NK-92 treated with Interleukin-12 subunit alpha and Interleukin-12 subunit beta, amount 100 ng/mL, for 24 hours (cell line): ENCODE measurements at places on chromosomes 12 and 14.

DNA sequence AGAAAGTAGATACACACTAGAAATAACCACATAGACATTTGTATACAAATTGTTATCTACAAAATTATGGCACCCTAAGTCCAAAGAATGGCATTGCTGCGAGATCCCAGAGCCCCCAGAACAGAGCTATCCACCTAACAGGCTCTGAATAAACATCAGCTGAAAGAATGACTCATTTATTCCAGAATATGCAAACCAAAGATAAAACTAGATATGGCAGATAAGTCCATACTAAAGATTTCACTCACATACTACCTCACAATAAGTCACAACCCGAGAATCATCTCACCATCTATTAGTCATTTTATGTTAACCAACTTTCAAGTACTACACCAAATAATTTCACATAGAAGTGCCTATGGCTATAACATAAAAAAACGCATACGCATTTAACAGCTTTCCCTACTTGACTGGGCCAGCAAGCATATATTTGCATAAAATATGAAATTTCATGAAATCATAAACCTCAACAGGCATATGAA, 5.6 kb downstream of the CNIH1 start:
- DNase-seq: no peak

- DNase-seq: no peak
These were observed 86.8 kb upstream of the HIF1A start for GRCh38 chr14:61608245-61609165.

DNA sequence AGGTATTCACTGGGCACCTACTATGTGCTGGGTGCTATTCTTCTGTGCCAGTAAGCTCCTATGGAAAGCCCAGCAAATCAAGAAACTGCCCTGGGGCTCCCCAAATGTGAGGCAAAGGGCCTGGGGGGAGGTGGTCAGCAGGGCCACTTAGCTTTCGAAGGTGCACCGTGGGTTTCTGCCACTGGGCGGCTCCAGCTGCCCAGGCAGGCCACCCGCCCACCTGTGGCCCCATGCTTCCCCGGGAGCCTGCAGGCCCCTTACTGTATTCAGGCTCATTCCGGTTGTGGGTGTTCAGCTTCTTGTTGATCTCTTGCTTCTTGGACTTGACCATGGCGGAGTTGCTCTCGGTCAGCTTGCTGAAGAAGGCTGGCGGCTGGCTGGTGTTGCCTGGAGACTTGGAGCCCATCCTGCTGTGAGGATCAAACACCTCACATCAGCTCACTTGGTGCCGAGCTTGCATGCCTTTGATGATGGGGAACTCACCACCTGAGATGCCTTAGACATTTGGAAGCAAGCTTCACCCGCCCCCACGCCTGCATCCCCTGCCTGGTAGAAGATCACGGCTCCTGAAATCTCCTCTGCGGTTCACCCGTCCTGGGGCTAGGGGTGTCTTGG, 37.3 kb downstream of the RFLNA start:
- no peak for DNase-seq

GRCh38 chr12:101475751-101476305, 692 bp downstream of the SPIC start:
- DNase-seq: no peak

DNA sequence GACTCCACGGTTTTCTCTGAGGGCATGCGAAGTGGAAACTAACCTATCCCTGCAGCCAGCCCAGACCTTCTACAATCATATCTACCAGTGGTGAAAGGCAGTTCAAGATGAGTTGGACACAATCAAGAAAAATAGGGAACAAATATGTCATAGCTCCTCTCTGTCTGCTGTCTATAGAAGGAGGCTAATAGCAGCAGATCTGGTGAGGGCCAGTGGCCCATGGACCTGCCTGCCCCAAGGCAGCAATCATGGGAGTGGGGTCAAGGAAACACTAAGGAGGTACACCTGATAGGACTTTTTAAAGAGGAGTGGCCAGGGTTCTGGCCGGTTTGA, 149.5 kb downstream of the PRKCH start:
- no peak for DNase-seq

GRCh38 chr14:73725116-73726024, 11.2 kb upstream of the PNMA1 start:
- DNase-seq: no peak

GRCh38 chr12:3461391-3461790, 29.6 kb upstream of the PRMT8 start:
- DNase-seq: no peak

DNA sequence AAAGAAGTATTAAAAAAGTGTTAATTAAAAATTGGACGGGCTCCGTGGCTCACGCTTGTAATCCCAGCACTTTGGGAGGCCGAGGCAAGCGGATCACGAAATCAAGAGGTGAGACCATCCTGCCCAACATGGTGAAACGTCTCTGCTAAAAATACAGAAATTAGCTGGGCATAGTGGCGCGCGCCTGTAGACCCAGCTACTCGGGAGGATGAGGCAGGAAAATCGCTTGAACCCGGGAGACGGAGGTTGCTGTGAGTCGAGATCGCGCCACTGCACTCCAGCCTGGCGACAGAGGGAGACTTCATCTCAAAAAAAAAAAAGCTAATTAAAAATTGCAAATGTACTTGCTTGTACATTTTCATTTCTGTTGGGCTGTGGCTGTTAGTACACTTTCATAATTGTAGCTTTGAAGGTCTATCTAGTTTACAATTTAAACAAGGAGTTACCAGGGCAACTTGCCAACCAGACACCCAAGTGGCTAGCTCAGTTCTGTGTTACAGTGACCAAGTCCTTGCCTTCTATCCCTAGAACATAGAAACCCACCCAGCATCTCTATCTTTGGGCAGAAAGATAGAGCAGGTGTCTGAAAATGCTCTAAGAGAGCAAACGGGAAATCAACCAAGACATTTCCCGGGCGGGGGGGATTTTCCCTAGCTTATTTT, 1.2 kb downstream of the COA8 start:
- no peak for DNase-seq

DNA sequence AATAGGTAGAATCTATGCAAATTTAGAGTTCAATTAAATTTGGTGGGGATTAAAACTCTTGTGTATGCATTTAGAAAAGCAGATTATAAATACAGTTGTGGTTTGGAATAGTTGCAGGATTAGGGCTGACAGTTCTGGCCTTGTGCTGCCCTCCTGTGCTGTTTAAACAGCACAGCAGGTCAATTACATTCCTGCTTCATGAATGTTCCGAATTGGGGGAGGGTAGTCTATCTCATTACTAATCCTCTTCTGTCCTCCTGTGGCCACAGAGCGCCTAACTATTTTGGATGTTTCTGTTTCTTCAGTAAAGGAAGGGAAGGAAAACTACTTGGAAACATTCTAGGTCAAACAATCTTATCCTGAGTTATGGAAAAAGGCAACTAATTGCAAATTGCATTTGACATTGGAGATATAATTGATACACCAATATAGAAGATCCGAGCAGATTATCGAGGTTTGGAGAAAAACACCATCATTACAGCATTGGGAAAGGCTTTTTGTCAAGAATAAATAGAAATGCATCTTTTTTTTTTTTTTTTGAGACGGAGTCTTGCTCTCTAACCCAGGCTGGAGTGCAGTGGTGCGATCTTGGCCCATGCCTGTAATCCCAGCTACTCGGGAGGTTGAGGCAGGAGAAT, 8.7 kb upstream of the GPR19 start:
- DNase-seq: no peak

- DNase-seq: no peak
These were observed 1.3 kb downstream of the PRPH start for GRCh38 chr12:49296034-49296835.

DNA sequence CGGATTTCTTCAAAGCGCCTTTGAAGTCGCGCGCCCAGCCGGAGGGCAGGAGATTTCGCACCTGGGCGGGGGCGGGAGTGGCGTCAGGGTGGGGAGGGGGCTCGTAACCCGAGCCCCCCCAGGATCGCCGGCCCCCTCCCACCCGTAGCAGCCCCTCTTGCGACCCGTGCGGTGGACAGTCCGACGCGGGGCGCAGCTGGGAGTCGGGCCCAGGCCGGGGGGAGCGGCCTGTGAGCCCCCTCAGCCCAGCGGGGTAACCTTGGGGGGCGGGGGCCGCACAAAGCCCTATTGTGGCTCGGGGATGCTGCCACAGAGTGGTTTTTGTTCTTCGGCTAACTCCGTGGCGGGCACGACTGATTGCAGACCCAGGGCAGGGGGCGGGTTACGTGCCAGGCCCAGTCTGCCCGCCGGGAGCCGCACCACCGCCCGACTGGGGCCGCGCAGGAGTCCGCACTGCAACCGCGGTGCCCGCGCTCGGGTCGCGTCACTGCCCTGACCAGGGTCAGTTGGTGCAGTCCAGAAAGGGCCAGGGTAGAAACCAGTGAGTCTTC, 4.2 kb upstream of the AAAS start:
- DNase-seq: no peak

DNA sequence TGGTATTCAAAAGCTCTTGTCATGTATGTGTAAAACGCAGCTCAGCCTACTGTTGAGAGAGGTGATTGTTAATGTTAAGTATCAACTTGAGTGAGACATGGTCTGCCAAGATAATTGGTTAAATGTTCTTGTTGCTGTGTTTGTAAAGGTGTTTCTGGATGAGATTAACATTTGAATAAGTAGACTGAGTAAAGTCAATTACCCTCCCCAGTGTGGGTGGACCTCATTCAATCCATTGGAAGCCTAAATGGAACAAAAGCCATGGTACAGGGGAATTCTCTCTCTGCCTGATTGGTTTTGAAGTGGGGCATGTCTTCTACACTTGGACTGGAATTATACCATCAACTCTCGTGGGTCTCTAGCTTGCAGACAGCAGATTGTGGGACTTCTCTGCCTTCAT, 63.8 kb upstream of the RERGL start:
- DNase-seq: no peak

DNA sequence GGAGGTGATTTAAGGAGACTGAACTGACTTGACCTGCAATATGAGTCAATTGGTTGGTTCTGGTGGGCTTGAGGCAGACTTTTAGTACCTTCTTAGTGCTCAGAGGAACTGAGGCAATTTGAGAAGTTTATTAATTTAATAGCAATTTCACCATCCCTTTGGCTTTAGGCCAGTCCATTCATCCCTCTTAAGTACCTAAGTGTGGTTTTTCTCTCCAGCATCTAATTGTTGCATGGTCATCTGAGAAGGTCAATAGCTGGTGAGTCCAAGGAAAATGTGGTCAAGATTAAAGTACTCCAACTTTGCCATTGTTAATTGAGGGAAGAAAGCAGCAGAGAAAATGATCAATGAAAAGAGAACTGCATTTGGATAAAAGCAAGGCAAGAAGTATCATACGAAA, 115.4 kb upstream of the DYRK2 start:
- no peak for DNase-seq

GRCh38 chr12:3078086-3078820, 1.1 kb downstream of the TSPAN9 start:
- DNase-seq: no peak

DNA sequence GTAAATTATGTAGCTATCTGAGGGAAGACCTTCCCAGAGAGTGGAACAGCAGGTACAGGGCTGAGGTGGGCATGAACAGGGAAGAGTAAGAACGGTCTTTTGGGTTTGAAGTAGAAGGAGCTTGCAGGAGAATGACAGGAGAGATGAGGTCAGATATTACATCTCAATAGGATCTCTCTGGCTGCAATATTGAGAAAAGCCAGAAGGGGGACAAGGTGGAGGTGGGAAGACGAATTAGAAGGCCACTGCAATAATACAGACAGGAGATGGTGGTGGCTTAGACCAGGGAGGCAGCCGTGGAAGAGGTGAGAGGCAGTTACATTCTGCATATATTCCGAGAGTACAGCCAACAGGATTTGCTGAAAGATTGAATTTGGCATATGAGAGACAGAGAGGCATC, 310.2 kb downstream of the APAF1 start:
- no peak for DNase-seq

DNA sequence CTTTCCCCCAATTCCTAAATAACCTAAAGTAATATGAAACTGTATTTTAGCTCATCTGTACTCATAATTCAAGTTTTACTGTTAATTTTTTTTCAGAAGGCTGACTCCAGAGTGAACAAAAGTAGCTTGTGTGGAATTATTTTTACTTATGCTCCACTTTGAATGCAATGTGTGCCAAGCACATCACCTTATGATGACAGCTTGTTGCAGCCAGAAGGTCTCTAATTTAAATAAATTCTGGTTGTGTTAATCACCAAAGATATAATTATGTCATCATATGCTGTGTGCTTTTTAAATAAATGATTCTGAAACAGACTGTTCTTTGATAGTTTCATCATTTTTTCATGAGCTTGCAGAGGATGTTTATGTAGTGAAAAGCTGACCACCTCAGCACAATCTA, 283.1 kb downstream of the TMEM117 start:
- no peak for DNase-seq

GRCh38 chr14:69312608-69313007, 52.6 kb downstream of the GALNT16 start:
- DNase-seq: no peak

GRCh38 chr12:119389687-119390086, 55.2 kb downstream of the CCDC60 start:
- DNase-seq: no peak

DNA sequence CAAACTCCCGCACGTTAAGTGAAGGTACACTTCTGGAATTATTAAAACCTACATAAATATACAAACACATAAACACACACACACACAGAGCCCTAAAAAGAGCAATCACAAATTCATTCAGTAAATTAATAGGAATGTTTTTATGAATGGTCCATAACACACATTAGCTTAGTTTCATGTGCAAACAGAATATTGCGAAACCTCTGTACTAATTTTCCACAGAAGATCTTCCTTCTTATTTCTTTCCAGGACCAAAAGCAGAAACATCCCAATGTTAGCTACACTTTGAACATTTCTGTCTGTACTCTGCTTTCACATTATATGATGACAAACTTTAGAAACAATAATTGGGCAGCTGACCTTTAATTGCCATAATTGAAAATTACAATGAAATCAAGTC, 101.6 kb downstream of the SOX5 start:
- DNase-seq: no peak

DNA sequence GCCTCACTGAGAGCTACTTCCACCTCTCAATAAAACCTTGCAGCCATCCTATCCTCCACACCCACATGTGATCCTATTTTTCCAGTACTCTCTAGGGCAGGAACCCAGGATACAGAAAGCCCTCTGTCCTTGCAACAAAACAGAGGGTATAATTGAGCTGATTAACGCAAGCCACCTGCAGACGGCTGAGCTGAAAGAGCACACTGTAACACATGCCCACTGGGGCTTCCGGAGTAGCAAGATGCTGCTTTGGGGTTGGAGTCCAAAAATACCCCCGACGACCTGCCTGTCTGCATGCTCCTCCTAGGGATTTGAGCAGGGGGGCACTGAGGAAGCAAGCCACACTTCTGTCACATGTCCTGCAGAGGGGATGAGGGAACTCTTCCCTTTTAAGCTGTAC, 401.1 kb upstream of the FOXG1 start:
- DNase-seq: no peak

DNA sequence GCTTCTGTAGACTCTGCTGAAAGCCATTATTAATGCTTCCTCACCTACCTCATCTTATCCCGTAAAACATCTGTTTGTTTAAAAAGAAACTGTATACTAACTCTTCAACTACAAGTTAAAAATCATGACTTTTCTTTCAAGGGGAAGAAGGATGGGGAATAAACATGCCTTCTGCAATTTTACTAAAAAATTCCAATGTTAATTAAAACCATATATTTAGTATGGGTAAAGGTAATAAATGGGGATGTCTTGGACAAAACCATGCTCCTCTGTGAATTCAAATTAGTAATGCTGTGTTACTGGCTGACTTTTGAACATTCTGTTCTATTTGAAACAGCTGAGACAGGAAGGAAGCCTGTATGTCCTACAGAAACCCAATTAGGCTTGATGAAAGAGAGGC, 311.1 kb upstream of the DIO2 start:
- no peak for DNase-seq

GRCh38 chr12:50932787-50933280, 19.5 kb upstream of the HIGD1C start:
- DNase-seq: no peak
